Cortex of kidney (tissue), 1 donor: ENCODE measurements at places on chromosomes 4 and X.

DNA sequence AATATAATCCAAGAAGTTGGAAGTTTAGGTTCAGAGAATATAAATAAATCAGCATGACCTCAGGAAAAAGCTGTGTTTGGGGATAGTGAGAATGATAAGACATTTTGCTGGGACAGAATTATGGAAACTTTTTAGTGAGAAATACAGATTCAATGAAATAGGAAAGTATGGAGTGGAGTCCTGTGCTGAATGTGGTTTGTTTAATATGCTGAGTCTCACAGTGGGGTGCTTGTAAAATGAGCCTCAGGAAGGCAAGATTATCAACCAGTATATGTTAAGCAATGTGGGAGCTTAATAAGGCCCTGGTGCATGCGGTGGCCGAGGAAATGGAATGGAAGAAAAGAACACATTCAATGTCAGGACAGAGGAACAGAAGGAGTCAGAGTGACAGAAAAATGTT lies 1554.7 kb upstream of the TENM3 start:
- no peak for DNase-seq

DNA sequence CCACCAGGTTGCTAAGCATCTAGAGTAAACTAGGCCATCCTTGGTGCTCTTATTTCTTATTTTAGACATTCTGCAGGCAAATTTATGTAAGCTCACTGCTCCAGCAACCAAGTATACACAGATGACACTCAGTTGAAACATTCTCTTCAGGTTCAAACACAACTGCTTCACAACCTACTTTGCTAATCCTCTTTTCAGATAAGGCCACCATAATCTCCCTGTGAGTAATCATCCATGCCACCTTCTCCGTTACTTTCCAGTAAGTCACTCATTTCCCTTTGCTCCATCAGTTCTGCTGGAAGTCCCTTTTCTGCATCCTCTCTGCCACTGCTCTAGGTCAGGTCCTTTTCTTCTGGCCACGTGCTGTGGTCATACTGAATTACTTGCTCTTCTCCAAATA lies 120.2 kb upstream of the WDFY3 start:
- DNase-seq: no peak

DNA sequence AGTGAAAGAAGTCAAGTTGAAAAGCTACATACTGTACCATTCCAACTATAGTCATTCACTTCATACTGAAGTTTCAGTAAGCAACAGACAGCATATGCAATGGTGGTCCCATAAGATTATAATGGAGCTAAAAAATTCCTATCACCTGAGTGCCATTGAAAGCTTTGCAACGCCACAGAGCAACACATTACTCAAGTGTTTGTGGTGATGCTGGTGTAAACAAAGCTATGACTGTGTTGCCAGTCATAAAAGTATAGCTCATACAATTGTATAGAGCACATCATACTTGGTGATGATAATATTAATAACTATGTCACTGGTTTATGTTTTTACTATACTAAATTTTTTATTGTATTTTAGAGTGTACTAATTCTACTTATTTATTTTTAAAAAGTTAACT lies 78.9 kb downstream of the NAF1 start:
- no peak for DNase-seq

DNA sequence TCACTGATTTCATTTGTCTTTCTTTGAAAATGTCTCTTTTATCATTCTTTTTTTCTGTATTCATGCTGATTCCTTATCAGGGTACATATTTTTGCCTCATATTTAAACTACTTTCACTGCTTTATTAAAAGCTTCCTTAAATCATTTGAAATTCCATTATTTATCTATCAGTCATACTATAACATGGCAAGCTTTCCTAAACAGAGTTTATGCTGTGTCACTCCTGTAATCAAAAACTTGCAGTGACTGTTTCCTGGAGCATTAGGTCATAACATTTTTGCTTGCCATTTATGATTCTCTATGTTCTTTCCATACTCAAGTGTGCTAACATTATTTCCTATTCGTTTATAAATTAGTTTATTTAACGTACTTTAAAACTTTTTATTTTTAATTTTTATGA lies 203.7 kb downstream of the BMPR1B start:
- DNase-seq: no peak

- DNase-seq: no peak
These were observed 456.6 kb downstream of the IL15 start for GRCh38 chr4:142092941-142093340.

DNA sequence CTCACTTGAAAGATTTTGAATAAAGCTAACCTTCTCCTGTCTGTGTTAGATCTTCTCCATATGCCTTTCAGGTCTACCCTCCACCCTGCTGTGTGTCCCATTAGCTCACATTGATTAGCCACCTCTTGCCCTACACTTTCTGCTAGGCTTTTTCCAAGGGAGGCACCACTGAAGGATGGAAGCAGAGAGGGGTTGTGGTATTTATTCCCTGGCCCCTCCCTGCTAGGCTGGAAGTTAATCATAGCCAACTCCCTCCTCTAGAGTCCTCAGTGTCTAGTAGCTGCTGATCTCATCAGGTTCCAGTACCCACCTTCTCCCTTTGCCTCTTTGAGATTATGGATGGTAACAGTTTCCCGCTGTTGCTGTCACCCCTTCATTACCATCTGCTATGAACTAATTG lies 8.9 kb upstream of the SMIM43 start:
- DNase-seq: no peak

- no peak for DNase-seq
These were observed 74.4 kb downstream of the RNF150 start for GRCh38 chr4:141058591-141059512.

GRCh38 chr4:164462471-164462870 lies 291.5 kb upstream of the SMIM31 start:
- no peak for DNase-seq
